Stimulated activated naive CD8-positive, alpha-beta T cell treated with anti-CD3 and anti-CD28 coated beads, Interleukin-15, Interleukin-2, amounts not matched to agents 100 U/mL and 50 U/mL, for 24 hours (primary cell): ENCODE measurements at places on chromosomes 3 and 15.

- no peak for DNase-seq
These were observed 75.2 kb upstream of the HERC1 start for GRCh38 chr15:63908991-63909390.

- peak; percentile 32 for DNase-seq
These were observed 59.4 kb downstream of the TMEM44 start for GRCh38 chr3:194573680-194574437.

- DNase-seq, result no peak
These were observed 144.1 kb upstream of the PRICKLE2 start for GRCh38 chr3:64369390-64369789.

DNA sequence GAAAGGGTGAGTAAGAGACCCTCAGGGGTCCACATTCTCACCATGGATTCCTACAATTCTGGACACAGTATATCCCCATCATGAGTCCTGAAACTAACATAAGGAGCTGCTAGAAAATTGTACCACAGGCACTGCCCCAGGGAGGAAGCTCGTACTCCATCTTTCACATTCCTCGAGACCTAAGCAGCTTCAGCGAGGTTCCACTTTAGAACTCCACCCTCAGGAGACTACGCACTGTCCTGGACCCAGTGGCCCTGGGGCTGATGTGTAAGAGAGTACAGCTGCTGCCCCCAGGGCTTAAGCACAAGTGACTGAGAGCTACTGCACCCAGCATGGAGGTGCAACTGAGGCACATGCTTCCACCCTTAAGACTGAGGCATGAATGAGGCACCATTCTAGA, 352.5 kb downstream of the ZNF385D start:
- DNase-seq, result no peak

- no peak for DNase-seq
These were observed 24.5 kb upstream of the GABRA5 start for GRCh38 chr15:26842391-26842790.

- no peak for DNase-seq
These were observed 113.0 kb upstream of the CHD2 start for GRCh38 chr15:92787116-92787515.

DNA sequence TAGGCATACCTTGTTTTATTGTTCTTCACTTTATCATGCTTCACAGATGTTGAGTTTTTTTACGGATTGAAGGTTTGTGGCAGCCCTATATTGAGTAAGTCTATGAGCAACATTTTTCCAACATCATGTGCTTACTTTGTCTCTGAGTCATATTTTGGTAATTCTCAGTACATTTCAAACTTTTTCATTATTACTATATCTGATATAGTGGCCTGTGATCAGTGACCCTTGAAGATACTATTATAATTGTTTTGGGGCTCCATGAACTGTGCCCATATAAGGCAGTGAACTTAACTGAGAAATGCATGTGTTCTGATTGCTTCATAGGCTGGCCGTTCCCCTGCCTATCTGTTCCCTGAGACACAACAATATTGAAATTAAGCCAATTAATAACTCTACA, 42.8 kb upstream of the NSMCE3 start:
- DNase-seq, result no peak

- peak; percentile 70 for DNase-seq
These were observed 2.2 kb upstream of the GRAMD2A start for GRCh38 chr15:72199721-72200212.

DNA sequence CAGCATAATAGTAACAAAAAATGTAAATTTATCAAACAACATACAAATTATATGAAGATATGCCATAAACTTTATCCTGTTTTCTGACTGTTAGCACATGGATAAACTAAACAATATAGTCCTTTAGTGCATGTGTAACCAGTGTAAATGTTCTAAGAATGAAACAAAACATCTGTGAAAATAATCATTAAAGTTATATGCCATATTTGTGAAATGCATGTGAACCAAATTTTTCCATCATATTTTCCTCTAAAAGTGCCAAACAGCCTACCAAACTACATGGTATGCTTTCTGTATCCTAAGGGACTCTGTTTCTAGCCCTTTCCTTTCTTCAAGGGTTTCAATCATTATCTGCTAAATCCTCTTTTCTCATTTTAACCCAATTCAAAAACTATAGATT, 23.9 kb upstream of the RSL24D1 start:
- no peak for DNase-seq

- no peak for DNase-seq
These were observed 950.7 kb upstream of the CFAP20DC start for GRCh38 chr3:60000311-60001105.
